IPS DF 6.9 (cell line): ENCODE measurements at places on chromosomes 13 and 19.

- no peak for DNase-seq
These were observed 178.2 kb downstream of the KLF12 start for GRCh38 chr13:73955977-73956500.

DNA sequence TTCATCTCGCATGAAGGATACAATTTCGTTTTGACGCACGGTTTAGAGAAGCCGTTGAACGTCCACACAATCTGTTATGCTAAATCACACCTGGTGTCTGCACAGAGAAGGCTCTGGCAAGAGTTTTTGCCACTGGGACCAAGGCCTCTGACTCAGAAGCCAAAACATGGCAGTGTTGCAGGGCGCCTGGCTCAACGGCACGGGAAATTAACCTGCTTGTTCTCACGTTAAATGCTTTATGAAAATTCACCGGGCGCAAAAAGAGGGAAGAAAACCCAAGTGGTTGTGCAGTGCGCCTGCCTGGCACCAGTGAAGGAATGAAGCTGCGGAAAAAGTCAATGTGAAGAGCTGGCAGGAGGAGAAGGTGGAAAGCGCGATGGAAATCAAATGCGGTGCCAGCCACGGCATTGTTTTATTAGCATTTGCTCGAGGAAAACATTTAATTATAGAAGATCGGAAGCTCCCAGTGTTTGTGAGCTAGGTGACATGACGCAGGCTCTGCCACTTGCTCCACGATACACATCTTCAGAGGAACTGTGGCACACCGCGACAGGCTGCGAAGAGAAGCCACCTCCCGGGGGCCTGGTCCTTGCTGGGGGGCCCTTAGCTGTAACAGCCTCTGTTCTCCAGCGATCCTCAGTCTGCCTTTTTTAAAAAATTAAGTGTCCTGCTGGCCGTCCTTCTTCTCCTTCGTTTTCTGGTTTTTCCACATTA is 126.2 kb downstream of the ZIC5 start:
- DNase-seq = no peak

GRCh38 chr13:50070186-50070585 is 54.9 kb downstream of the KCNRG start:
- no peak for DNase-seq

DNA sequence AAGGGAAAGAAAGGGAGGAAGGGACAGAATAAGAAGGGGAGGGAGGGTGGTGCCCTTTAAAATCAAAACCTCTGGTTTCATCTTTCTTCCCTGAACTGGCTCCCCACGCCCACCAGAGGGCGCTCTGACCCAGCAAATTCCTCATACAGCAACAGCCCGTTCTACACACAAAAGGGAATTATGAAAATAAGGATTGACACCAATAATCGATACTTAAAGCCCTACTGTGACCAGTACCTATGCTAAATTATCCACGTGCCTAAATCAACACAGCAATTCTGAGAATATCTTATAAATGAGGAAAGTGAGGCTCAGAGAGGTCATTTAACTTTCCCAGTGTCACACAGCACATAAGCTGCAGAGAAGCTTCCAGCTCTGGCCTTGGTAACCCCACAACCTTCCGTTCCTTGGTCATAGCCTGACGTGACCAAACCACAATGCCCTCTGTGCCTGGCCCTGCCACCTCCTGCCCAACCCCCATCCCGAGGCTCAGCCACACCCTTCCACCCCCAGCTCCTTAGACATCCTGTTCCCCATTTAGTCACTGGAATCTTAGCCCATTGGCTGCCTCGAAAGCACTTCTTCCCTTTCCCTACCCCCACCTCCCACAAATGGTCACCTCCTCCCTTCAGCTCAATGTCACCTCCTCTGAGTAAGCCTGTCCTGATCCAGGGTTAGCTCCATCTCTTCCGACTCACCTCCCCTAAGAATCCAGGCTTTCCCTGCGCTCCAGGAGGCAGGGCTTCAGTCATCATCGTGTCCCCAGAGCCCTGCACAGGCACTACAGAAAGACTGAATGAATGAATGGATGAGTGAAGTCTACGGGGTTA is 34.2 kb upstream of the PNMA8B start:
- no peak for DNase-seq

- DNase-seq = peak; percentile 35
These were observed 5.0 kb downstream of the KLK4 start for GRCh38 chr19:50906217-50906616.

- no peak for DNase-seq
These were observed 12.5 kb downstream of the PROSER1 start for GRCh38 chr13:39025433-39025839.

DNA sequence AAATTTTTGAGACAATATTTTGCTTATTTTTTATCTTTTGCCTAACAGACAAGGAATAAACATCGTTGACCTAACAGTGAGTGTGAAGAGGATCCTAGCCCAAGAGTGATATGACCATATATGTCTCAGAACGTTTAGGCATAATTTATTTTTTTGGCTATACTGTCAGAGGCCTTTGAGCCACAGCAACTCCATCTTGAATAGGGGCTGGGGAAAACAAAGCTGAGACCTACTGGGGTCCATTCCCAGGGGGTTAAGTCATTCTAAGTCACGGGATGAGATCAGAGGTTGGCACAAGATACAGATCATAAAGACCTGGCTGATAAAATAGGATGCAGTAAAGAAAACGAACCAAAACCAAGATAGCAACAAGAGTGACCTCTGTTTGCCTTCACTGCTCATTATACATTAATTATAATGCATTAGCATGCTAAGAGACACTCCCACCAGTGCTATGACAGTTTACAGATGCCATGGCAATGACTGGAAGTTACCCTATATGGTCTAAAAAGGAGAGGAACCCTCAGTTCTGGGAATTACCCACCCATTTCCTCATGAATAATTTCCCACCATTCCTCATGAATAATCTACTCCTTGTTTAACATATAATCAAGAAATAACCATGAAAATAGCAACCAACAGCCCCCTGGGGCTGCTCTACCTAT is 510.9 kb upstream of the PCDH9 start:
- no peak for DNase-seq

- DNase-seq = no peak
These were observed 841 bp upstream of the ZNF223 start for GRCh38 chr19:44050740-44051649.
